ENCODE measurements at places on chromosomes 16 and 17.

DNA sequence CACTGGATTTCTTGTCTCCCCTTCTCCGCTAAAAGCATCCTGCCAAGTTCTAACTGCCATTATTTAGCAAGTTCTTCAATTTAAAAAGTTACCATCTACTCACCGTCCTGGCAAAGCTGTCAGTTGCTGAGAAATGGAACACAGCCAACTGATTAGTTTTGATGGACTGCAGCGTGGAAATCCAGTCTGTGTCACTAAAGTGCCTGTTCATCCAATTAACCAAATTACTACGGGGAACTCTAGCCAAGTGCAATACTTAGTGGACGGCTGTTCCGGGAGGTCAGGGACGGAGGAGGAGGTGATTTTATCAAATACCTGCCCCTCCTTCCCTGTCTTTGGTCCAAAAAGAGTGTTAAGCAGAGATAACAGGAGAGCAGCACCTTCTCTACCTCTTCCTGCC is 260.7 kb downstream of the MAF start:
- no peak for DNase-seq

DNA sequence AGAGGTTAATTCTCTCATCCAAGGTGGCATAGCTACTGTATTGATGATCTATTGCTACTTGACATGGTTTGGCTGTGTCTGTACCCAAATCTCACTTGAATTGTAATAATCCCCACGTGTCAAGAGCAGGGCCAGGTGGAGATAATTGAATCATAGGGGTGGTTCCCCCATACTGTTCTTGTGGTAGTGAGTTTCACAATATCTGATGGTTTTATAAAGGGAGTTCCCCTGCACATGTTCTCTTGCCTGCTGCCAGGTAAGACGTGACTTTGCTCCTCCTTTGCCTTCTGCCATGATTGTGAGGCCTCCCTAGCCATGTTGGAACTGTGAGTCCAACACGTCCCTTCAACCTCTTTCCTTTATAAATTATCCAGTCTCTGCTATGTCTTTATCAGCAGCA is 22.9 kb upstream of the CPPED1 start:
- DNase-seq: no peak

- DNase-seq: no peak
Measured at GRCh38 chr16:55454861-55455260, 24.1 kb upstream of the MMP2 start.

DNA sequence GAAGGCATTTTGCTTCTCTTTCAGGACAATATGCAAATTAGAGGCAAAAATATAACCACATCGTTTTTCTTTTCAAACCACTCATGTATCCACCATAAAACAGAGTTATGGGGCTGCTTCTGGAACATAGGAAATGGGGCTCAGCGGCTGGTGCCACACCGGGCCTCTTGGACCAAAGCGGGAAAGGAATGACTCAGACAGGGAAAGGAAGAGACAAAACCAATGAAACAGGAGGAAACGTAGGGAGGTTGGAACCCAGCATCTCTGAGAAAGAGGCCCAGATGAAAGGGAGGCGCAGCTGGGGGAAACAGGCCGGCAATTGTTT is 28.5 kb downstream of the CUEDC1 start:
- no peak for DNase-seq

DNA sequence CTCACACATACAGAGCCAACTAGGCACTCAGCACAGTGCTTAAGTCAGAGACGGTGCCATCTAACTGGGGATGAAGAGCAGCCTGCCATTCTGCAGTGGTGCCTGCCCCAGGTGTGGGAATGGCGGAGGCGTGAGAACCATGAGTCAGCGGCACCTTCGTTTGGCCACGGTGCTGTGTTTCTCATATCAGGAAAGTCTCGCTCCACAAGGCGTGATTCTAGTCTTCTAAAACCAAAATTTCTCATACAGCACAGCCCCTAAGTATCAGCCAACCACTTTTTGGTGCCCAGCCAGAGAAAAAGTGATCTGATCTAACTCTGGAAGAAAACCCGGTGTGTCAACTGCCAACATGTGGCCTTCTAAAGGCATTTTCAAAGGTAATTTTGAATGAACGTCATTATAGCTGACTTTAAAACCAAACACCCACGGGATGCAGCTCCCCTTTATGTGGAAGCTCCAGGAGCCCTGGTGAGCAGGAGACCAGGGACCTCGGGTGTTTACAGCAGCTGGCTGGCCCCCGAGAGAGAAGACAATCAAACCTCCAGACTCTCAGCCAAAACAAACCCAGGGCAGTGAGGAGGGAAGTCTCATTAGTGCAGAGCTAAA is 54.6 kb downstream of the ABCC12 start:
- no peak for DNase-seq

DNA sequence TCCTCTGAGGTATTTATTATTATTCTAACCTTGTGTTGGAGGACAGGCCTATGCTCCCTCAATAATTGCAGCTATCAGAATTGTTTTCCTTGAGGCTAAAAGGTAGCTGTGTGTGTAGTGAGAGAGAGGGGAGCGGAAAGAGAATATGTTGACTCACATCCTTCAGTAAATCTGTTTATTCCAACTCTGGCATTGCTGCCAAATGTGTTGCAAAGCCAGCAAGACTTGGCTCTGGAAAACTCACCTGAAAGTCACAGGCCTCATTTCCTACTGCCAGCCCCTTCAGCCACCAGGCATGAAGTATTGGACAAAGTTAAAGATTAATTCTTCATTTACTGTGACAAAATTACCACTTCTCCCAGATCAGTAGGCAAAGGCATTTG is 9.6 kb downstream of the CA10 start:
- DNase-seq: no peak

DNA sequence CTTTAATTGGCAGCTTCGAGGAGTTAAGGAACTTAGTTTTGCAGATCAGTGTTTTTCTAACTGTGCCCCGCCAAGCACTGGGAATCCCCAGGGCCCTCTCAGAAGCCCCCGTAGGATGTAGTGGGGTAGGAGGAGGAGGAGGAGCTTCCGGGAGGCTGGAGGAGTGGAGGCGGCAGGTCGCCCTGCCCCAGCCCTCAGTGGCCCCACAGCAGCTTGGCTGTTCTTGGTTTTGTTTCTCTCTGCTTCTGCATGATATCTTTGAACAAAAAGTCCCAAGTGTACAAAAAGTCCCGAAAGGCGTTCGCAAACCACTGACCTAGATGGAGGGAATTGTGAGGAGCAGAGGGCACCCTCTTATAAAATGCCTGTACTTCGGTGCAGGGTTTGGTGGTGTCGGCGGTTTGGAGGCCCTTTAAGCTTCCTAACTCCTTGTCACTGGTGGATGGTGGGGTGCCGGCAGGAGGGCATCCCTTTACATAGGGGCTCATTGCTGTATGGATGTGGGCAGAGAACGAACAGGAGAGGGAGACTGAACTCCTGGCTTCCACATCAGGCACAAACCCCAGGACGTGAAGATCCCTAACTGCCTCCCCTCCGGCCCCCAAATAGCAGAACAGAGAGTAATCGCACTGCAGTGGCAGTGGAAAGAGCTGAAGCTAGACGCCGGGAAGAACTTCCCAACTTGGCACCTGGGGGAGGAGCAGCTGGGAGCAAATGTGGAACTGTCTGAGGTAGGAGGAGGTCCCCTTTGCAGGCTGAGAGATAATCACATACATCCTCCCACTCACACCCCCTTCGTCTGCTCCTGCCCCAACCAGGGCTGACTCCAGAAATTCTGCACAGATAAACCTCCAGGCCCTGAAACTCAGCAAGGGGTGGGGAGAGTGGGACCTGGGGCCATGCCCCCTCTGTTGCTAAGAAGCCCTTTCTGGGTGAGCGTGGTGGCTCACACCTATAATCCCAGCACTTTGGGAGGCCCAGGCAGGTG is 20.1 kb downstream of the EPOP start:
- DNase-seq: no peak

GRCh38 chr16:21169249-21169981 is 10.9 kb downstream of the LDAF1 start:
- no peak for DNase-seq

DNA sequence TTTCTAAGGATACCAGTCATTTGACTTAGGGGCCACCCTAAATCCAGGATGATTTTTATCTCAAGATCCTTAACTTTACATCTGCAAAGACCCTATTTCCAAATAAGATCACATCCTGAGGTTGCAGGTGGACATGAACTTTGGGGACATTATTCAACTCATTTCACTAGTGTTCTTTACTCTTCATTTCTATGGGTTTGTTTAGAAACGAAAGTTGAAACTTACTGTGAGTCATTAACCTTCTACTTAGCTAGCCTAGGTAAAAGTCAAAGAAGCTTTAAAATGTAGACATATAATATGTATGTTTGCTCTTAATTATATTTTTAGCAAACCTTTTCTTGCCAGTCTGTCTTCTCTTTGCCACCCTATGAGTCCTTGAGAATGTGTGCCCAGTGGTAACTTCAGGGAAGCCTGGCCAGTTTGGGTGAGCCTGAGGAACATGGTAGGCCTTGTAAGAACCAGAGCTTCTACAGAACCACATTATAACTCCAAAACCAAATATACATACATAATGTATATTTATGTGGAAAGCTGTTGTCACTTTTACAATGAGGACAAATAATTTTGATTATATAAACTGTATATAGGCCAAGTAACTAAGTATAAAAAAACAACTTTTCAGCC is 38.4 kb downstream of the BPTF start:
- no peak for DNase-seq

GRCh38 chr17:28737770-28738679 is 5.8 kb upstream of the TRAF4 start:
- DNase-seq: no peak

DNA sequence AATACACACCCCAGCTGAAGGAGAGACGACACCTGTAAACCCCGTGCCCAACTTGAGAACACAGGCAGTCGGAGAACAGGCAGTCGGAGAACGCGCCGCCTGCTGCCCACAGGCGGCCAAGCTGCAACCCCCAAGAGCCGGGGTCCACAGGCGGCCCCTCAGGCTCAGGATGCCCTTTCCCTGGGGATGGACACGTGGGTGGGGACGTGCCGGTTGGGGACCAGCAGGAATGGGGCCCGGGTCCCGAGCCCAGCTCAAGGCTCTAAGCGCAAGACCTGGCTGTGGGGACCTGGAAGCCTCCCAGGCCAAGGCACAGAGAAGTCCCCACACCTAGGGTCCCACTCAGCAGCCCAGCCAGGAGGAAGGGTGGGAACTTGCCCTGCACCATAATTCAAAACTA is 79.5 kb upstream of the GNG13 start:
- DNase-seq: no peak

- DNase-seq: no peak
Measured at GRCh38 chr17:67244431-67245072, 444 bp downstream of the HELZ start.

DNA sequence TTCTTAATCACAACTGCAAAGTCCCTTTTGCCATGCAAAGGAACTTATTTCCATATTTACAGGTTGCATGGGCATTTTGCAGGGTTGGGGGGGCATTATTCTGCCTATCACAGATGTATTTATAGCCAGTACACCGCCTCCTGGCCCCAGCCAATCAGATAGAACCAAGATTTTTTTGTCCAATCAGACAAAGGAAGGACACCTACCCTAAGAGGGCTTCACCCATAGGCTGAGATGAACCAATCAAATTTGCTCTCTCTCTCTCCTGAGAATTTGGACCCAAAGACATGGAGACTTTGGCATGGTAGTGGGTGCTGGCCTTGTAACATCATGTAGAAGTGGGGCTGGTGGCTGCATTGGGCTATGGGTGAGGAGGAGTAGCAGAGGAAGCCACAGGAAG is 3.9 kb upstream of the KCNG4 start:
- no peak for DNase-seq

- DNase-seq: no peak
Measured at GRCh38 chr16:68377667-68378393, 67.0 kb downstream of the PRMT7 start.

GRCh38 chr16:2420035-2420434 is 9.2 kb upstream of the CCNF start:
- DNase-seq: no peak

GRCh38 chr17:43880420-43880991 is 26.8 kb downstream of the MPP2 start:
- peak; percentile 55 for DNase-seq

GRCh38 chr17:9036336-9036735 is 15.0 kb downstream of the NTN1 start:
- no peak for DNase-seq

DNA sequence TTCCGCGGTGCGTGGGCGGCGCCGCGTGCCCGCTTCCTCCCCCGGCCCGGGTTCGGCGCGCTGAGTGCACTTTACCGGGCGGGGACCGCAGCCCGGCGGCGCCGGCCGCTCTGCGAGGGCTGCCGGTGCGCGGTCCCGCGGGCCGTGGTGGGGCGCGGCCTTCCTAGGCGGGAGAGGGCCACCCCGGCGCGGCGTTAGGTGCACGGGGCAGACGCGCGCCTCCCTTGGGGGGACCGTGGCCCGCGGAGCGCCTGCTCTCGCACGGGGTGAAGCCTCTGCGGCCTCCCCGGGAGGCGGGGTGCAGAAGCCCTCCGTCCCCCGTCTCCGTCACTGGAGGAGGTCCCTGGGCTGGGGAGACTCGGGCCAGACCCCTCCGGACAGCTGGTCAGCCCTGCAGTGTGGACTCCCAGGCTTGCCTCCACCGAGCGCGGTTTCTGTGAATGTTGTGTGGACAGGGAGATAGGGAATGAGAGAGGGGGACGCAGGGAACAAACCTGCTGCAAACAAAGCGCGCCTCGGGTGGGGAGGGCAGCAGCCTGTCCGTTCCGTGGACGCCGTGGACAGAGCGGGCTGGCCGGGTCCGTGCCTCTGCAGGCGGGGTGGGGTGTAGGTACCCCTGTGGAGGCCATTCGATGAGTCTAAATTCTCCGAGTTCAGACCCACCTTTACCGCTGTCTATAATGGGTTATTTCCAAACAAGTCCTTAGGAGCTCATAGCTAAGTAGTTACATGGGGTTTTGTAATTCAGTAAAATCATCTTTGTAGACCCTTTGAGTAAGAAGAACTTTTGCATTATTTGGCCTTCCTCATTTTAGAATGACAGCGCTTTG is 721 bp downstream of the TBCD start:
- DNase-seq: no peak

- no peak for DNase-seq
Measured at GRCh38 chr16:50781043-50781442, 39.2 kb downstream of the CYLD start.

DNA sequence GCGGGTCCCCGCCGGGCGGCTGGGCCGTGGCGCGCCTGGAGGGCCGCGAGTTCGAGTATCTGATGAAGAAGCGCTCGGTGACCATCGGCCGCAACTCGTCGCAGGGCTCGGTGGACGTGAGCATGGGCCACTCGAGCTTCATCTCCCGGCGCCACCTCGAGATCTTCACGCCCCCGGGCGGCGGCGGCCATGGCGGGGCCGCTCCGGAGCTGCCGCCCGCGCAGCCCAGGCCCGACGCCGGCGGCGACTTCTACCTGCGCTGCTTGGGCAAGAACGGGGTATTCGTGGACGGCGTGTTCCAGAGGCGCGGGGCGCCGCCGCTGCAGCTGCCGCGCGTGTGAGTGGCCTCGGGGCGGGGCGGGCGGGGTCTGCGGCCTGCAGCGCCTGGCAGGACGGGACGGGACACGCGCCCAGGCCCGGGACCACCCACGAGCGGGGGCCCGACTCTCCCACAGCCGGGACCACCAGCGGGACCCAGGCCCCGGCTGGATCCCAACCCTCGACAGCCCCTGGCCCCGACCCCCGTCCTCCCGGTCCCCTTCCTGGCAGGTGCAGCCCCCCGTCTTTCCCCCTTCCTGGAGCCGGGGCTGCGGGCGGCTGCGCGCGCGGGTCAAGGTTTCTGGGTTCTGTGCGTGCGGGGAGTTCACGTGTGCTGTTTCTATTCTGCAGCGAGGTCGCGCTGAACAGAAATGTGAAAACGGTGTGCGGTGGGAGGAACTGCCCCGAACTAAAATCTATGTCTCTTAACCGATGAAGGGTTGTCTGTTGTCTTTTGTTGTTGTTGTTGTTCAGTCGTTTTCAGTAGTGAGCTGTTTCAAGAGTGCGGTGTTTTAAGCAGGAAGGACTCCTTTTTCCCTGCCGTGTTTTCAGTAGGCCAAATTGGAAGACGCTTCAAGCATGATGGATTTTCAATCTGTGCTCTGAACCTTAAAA is 705 bp downstream of the FOXK2 start:
- DNase-seq: peak; percentile 34
